ENCODE measurements at places on chromosomes 4 and X. TPM values are rescaled to one million over a fixed set of nuclear protein-coding genes. Genes with fewer than 3 reads are reported as not detected.

PHOX2B gene
- not detected for total RNA-seq

GPRASP1 gene
- 5.0 TPM for total RNA-seq

LUZP4 gene
- not detected for total RNA-seq

WDR17 gene
- 4.2 TPM for total RNA-seq

SOX3 gene
- not detected for total RNA-seq

SPATA18 gene
- total RNA-seq, result 0.39 TPM

CT45A5 gene
- not detected for total RNA-seq

DDX53 gene
- not detected for total RNA-seq

VEGFD gene
- total RNA-seq, result not detected

ZNF275 gene
- 5.0 TPM for total RNA-seq

DNA sequence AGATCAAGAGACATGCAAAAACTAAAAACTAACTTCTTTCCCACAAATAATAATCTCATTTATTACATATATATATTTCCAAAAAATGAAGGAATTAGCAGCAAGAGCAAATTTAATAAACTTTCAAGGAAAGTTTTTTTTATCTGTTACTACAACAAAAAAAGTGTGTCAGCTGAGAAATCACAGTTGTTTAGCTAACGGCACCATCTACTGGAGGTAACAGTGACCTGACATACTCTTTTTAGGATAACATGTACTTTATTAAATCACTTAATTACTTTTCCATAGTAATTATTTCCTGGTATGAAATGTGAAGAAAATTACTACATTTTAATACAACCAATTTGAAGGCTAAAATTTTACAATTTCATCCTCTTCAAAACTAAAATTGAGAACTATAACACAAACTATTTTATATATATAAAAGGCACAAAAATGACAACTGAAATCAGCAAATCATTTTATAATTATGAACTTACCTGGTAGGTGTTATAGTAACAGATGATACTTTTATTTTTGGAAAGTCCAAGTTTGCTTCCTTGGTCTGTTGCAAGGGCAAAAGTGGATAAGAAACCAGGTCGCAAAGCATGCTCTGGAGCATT, 9.1 kb downstream of the LAMTOR3 start:
- no peaks in the 10 kb centered on the region for H3K4me1 ChIP-seq
- no peak overlapping the region for H3K27ac ChIP-seq
- peaks cover 35% of the 10 kb centered on the region for H3K36me3 ChIP-seq
- H3K27me3 ChIP-seq, result no peaks in the 10 kb centered on the region

GRCh38 chrX:149939655-149939904, 1.3 kb upstream of the EOLA2 start:
- peaks cover 7% of the 10 kb centered on the region for H3K4me1 ChIP-seq
- H3K27me3 ChIP-seq, result no peaks in the 10 kb centered on the region
- no peak for DNase-seq
- H3K36me3 ChIP-seq, result no peaks in the 10 kb centered on the region

GRCh38 chr4:60201052-60201673, 999.0 kb upstream of the ADGRL3 start:
- no peak overlapping the region for H3K4me3 ChIP-seq
- DNase-seq, result peak; percentile 46
- no peaks in the 10 kb centered on the region for H3K36me3 ChIP-seq
- no peaks in the 10 kb centered on the region for H3K27me3 ChIP-seq
- no peak overlapping the region for H3K27ac ChIP-seq
- H3K4me1 ChIP-seq, result no peaks in the 10 kb centered on the region

DNA sequence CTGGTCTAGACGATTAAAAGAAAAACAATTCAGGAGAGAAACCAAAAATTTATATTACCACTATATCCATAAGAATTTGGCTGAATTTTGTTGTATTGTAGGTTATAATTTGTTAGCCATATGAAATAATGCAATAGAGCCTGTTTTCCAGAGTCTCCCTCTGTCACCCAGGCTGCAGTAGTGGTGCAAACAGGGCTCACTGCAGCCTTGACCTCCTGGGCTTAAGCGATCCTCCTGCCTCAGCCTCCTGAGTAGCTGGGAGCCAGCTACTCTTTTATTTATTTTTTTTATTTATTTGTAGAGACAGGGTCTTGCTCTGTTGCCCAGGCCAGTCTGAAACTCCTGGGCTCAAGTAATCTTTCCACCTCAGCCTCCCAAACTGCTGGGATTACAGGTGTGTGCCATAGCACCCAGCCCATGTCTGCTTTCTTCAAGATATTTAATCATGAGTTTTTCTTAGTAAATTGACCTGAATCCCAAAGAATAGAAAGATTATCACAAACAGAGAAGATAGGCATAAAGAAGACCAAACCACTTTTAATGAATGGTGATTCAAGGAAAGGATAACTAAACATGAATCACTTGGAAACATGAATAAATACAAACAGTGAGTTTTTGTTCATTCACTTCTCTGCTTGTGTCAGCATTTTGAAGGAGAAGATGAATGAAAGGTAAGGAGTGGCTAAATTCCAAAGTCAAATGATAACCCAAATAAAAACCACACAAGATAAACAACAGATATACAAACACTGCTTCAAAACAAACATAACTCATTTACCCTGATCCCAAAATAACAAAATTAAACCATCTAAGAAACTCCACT, 82.1 kb downstream of the PPP3CA start:
- H3K27me3 ChIP-seq, result no peaks in the 10 kb centered on the region
- H3K27ac ChIP-seq, result no peak overlapping the region
- no peaks in the 10 kb centered on the region for H3K4me1 ChIP-seq
- no peak for DNase-seq
- H3K36me3 ChIP-seq, result no peaks in the 10 kb centered on the region

DNA sequence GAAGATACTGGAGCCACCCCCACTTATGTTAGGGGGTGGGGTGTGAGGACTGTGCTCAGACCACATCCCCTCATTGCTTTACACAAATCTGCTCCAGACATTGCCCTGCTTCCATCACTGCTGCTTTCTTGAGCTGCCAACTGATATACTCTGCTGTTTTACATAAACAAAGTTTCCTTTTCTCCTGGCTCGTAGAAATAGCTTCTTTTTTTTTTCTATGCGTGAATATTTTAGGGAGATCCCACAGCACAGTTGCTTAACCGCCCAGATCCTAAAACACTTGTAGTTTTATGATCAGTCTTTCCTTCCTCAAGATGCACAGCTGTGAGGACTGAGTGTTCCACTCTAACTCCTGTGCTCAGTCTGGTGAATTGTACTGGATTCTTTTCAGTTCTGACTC, 768.4 kb downstream of the PCDH18 start:
- H3K4me3 ChIP-seq, result no peak overlapping the region
- no peaks in the 10 kb centered on the region for H3K36me3 ChIP-seq
- no peaks in the 10 kb centered on the region for H3K4me1 ChIP-seq

GRCh38 chrX:72465889-72466288, 106.8 kb downstream of the HDAC8 start:
- H3K4me1 ChIP-seq, result no peaks in the 10 kb centered on the region
- H3K4me3 ChIP-seq, result no peak overlapping the region
- H3K36me3 ChIP-seq, result peaks cover 5% of the 10 kb centered on the region
- no peaks in the 10 kb centered on the region for H3K27me3 ChIP-seq
- no peak for DNase-seq

DNA sequence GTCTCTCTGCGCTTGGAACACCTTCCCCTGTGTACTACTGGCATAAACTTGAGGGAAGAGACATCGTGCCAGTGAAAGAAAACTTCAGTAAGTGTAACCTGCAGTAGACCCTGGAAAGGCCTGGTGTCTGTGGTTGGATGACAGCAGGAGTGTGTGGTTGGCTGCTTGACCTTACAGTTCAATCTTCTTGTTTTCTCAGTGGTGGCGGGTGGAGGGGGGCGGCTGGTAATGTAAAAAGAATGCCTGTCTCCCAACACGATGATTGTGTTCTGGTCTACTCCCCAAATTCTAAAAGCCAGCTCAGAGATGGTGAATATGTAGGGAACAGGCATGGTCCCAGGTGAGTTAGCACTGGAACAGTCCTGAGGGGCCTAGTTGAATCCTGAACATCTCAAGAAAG, 18.6 kb downstream of the PSMD10 start:
- DNase-seq, result no peak
- no peak overlapping the region for H3K4me3 ChIP-seq
- no peaks in the 10 kb centered on the region for H3K27me3 ChIP-seq
- no peak overlapping the region for H3K27ac ChIP-seq
- no peaks in the 10 kb centered on the region for H3K36me3 ChIP-seq

DNA sequence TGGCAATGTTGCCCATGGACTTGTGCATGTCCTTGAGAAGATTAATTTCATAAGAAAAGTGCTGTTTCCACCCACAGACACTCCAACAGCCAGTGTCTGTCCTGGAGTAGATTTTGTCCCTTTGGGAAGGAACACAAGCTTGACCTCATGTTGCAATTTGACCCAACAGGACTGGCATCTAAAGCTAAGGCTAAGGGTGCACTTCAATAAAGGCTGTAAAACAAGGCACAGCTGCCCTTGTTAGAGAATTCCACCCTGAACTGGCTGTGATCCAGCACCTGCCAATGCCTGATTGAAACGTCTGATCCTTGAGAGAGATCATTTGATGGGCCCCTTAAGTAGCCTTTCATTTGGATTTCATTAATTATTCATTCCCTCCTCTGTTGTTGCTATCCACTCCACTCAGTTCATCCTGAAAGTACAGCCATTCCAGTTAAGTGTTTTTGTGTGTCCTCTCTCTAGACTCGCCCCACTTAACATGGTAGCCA, 56.2 kb downstream of the CD99L2 start:
- H3K4me1 ChIP-seq, result peaks cover 35% of the 10 kb centered on the region
- 0 out of 2 replicates have a peak overlapping the region, but pooled peaks have one; percentile 24 for H3K27ac ChIP-seq
- DNase-seq, result no peak
- H3K36me3 ChIP-seq, result no peaks in the 10 kb centered on the region
- H3K27me3 ChIP-seq, result no peaks in the 10 kb centered on the region
- H3K4me3 ChIP-seq, result no peak overlapping the region

- no peak overlapping the region for H3K4me3 ChIP-seq
- H3K27me3 ChIP-seq, result no peaks in the 10 kb centered on the region
- H3K27ac ChIP-seq, result no peak overlapping the region
- no peak for DNase-seq
- no peaks in the 10 kb centered on the region for H3K36me3 ChIP-seq
Measured at GRCh38 chrX:40746521-40746920, 11.2 kb upstream of the MED14 start.

DNA sequence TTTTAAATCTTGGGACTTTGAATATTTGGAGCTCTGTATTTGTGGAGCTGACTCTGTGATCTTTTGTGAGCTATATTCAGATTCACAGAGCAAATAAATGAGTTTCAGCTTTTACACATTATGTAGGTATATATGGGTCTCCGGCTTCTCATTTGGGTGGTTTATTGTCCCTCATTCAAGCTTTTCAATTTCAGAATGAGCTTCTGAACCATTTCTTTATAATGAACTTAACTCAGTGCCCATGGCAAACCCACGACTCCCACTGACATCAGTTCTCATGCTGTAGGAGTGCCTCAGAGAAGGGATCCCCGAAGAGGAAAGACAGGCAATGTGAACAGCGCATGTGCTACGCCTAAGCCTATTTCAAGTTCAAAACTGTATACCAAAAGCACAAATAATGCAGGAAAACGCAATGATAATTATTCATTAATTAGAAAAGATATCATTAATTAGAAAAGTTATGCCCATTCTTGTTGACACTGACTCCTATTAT, 156.6 kb downstream of the DCTD start:
- H3K4me3 ChIP-seq, result no peak overlapping the region
- no peak overlapping the region for H3K27ac ChIP-seq
- DNase-seq, result no peak
- H3K4me1 ChIP-seq, result no peaks in the 10 kb centered on the region
- no peaks in the 10 kb centered on the region for H3K36me3 ChIP-seq
- no peaks in the 10 kb centered on the region for H3K27me3 ChIP-seq

- DNase-seq, result no peak
- no peak overlapping the region for H3K27ac ChIP-seq
Measured at GRCh38 chrX:7946960-7947359, 19.7 kb upstream of the PNPLA4 start.

DNA sequence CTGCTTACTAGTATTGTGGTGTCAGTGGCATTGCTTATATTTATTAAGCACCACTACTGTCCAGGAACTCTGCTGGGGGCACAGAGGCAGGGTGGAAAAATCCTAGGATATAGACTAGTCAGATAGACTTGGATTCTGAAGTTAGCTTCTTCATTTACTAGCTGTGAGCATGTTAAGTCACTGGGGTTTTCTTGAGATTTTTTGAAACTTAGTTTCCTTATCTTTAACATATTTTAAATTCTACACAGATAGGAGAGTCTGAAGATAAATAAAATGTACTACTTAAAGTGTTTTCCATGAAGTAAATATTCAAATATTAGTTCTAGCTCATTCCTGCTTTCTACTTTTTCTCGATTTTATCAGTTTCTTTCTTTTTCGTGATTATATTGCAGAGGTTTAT, 196.9 kb upstream of the GRID2 start:
- no peak overlapping the region for H3K4me3 ChIP-seq
- no peaks in the 10 kb centered on the region for H3K4me1 ChIP-seq
- no peak overlapping the region for H3K27ac ChIP-seq
- no peak for DNase-seq

DNA sequence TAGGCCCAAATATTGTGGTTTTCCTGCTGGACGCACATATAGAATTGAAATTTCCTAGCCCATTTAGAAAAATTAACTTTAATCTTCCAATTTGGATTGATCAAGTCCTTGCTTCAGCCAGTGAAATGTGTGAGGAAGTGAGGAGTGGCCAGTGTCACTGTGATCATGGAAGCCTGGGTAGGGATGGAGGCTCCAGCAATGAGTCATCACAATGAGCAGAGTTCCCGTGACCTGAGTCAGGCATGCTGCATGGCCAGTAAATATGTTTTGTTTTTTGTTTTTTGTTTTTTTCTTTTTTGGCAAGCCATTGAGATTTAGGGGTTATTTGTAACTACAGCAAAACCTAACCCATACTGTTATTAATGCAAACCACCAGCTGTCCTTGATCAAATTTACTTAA, 52.1 kb downstream of the IDS start:
- no peaks in the 10 kb centered on the region for H3K4me1 ChIP-seq
- H3K27me3 ChIP-seq, result no peaks in the 10 kb centered on the region
- H3K4me3 ChIP-seq, result no peak overlapping the region
- no peaks in the 10 kb centered on the region for H3K36me3 ChIP-seq

DNA sequence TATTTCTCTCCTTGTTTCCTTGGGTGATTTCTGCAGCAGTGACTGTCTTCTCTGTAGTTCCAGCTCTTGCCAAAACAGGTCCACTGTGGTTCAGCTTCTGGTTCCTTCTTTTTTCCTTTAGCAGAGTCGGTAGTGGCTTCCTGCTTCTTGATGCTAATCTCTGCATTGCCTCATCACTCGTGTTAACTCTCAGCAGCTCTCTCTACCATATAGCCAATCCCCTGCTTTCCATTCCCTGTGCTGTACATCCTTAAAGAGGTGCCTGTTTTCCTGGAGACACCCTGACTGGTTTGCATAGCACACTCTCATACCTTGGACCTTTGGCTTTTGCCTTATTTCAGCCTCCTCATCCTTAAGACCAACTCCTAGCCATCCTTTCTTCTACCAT, 191.2 kb upstream of the LNX1 start:
- no peak overlapping the region for H3K4me3 ChIP-seq
- no peaks in the 10 kb centered on the region for H3K27me3 ChIP-seq
- no peaks in the 10 kb centered on the region for H3K4me1 ChIP-seq
- no peak for DNase-seq

All from Panc1 (cell line).